Ammon's horn (tissue), 1 donor: ENCODE measurements at places on chromosomes 3 and 15.

DNA sequence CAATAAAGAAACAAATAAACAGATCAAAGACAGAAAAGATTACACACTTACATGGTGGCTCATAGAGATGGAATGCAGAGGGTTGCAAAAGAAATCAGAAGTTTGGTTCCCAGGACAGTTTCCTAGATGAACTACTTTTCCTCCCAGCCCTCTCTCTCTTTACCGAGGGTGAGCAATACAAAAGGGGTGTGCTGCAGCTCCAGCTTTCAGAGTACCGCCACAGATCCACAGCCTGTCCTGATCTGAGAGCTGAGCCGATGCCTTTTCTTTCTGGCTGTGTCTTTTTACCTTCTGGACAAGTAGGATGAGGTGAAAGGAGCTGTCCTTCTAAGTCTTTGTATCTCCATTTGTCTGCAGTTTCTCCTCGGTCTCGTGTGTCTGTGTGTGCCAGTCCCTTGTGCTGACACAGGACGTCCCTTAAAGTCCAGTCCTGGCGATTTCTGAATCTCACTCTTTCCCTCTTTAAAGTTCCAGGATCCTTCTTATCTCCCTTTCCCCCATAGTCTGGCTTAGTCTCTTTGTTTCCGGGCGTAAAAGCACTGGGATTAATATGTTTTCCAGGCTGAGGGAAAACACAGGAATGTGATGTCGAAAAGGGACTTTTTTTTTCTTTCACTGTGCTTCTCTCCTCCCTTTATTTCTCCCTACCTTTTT lies 540 bp downstream of the CCDC80 start:
- no peak for DNase-seq

- DNase-seq = no peak
Measured at GRCh38 chr3:122272879-122273278, 52.2 kb upstream of the CSTA start.

- peak; percentile 53 for DNase-seq
Measured at GRCh38 chr3:196968233-196969133, at the start of gene PIGZ. Gene PIGZ (minus strand): TSS chr3:196968833. CDS start chr3:196952031, 16,802 bp downstream.

DNA sequence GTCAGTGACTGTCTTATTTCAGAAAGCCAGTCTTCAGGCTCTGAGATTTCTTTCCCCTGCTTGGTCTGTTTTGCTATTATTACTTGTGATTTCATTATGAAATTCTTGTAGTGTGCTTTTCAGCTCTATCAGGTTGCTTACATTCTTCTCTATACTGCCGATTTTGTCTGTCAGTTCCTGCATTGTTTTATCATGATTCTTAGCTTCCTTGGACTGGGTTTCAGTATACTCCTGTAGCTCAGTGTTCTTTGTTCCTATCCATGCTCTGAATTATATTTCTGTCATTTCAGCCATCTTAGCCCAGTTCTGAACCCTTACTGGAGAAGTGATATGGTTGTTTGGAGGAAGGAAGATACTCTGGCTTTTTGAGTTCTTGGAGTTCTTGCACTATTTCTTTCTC lies 40.5 kb downstream of the CEP63 start:
- no peak for DNase-seq

DNA sequence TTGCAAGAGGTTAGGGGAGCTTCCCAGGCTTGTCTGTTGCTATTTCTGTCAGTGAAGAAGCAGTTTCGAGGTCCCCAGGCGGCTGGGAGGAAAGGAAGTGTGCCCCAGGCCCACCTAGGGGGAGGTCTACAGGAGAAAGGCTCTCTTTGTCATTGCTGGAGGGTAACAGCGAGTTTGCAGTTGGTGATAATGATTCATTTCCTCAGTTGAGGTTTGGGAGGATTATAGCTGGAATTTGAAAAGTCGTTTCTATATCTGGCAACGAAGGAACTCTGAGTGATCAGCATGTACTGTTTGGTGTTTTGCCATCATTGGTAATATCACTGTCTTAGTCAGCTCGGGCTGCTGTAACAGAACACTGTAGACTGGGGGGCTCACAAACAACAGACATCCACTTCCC lies 65.5 kb upstream of the UBE3A start:
- peak; percentile 65 for DNase-seq

DNA sequence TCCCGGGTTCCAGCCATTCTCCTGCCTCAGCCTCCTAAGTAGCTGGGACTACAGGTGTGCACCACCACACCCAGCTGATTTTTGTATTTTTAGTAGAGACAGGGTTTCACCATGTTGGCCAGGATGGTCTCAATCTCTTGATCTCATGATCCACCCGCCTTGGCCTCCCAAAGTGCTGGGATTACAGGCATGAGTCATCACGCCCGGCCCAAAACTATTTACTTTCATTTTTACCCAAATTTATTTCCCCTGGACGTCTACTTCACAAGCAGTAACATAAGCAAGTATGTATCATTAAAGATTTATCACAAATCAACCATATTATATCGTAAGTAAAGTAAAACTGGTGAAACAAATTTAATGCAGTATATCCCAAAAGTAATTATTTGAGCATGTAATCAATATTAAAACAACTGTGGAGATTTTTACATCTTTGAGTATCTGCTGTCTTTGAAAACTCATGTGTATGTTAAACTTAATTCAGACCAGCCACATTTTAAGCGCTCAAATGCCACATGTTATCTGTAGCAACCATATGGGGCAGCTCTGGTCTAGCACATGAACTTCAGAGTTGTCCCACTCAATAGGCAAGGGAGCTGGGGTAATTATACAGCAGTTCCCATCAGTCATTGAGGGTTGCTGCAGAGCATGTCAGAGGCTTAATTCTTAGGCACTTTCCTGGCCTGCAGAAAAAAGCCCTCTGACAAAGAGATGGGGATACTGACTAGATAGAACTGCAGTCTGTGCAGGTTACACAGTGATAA lies 185.7 kb upstream of the CTDSPL start:
- DNase-seq = no peak

GRCh38 chr3:133855772-133856171 lies 39.9 kb downstream of the RAB6B start:
- no peak for DNase-seq

DNA sequence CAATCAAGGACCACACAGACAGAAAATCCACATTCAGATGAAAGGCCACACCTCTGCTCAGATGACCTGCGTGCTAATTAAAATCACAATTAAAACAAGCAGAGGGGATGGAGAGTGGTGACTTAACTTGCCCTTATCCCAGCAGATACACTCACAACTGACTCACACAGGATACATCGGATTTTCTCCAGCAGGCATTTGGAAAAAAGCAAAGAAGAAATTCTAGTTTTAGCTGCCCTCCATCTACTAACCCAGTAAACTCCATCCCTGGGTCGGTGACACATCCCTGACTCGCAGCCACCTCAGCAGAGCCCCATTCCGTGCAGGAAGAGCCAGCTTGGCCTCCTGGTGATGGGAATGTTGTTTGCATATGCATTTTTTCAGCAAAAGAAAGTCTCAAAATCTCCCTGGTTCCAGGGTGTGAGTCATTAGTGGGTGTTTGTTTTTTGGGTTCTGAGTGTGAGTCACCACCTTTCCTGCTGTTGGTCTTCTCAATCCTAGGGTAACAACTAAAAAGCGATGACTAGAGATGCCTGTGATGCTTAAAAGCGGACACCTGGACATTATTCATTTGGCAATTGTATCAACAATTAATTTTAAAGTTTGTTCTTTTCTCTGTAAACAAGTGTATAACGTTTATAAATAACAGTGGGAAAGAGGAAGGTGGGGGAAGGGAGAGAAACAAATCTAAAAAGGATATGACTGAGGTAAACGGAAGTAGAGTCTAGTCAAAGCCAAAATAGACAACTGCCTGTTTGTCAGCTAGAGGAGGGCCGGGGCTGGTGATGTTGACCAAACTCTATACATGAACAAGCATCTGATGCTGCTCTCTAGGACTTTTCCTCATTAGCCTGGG lies 49.8 kb upstream of the SLC4A7 start:
- peak; percentile 64 for DNase-seq

DNA sequence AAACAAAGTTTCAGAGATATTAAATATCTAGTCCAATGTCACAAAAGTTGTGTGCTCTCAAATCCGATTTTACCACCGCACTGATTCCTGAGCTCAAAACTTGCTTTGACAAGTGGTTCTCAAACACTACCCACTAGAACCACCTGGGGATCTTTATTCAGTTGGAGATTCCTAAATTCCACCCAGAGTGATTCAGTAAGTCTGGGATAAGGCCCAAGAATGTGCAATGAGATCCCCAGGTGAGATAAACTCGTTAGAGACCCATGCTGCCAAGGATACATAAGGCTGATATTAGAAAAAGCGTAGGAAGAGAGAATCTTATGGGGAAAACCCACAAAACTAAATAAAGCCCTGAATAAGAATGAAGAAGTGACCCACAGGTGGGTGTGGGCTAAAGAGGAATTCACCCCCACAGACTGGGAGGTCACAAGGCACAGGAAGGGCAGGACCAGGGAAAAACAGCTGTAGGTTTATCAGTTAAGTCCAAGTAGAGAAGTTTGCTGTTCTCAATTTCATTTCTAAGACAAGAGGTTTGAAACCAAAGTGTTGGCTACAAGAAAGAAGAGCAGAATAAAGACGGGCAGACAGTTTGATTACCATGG lies 11.5 kb upstream of the RPS17 start:
- DNase-seq = no peak
